Suprapubic skin (tissue), 4 donors: ENCODE measurements at places on chromosomes 7 and 10. TPM values are rescaled to one million over a fixed set of nuclear protein-coding genes. Genes with fewer than 3 reads are reported as not detected.

TRIP6 gene
- 113 TPM for total RNA-seq

ZFAND4 gene
- 15.3 TPM for total RNA-seq

GRCh38 chr10:10818082-10818481 lies 199.6 kb upstream of the CELF2 start:
- peak; percentile 74 for DNase-seq

DNA sequence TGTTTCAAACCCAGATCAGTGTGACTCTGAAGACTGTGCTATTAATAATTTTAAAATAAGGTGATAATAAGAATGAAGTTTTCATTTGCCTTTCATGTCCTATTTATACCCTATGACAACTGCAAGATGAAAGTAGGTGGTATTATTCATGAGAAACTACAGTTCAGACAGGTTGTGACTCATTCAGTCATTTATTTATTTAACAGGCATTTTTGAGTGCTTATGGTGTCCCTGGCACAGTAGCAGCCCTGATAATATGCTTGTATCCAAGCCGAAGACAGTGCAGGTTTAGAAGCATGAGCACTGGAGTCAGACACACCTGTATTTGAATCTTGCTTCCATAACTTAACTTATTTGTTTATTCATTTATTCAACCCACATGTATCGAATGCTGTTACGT lies 87.1 kb downstream of the FZD1 start:
- no peak for DNase-seq

GRCh38 chr7:129665013-129665401 lies 53.5 kb downstream of the NRF1 start:
- no peak for DNase-seq

DNA sequence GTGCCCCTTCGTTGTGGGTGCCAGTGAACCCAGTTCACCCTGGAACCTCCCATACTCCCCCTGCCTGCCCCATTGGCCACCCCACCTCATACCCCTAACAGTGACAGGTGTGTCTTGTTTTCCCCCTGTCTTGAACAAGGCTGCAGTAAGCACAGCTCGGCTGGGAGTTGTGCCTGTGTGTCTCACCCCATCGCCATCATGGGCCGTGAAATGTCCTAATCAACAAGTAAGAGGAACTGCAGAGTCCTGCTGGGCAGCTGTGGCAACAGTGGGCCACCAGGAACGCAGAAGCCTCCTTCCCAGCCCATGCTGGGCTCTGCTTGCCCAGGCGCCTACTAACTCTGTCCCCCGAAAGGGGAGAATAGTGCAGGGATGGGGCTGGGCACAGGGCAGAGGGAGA lies 91.6 kb downstream of the C10orf105 start:
- DNase-seq = no peak

GRCh38 chr10:103120977-103121735 lies 71.9 kb downstream of the NT5C2 start:
- DNase-seq = no peak

GRCh38 chr7:128937647-128938543 lies at the start of gene IRF5:
IRF5 (plus strand) TSS chr7:128937927; CDS start chr7:128942082, 4,155 bp downstream.
- DNase-seq = peak; percentile 78

- no peak for DNase-seq
Measured at GRCh38 chr7:116273918-116274301, 63.6 kb downstream of the TES start.
